ENCODE measurements at places on chromosomes 2 and 18.

- DNase-seq, result no peak
Observed at GRCh38 chr2:219369447-219369861, 18.3 kb downstream of the DNPEP start.

- no peak for DNase-seq
Observed at GRCh38 chr2:219477815-219478214, 20.9 kb upstream of the GMPPA start.

- DNase-seq, result no peak
Observed at GRCh38 chr2:160943414-160943813, 216.8 kb upstream of the TANK start.

- no peak for DNase-seq
Observed at GRCh38 chr2:42810971-42811811, 18.8 kb upstream of the HAAO start.

DNA sequence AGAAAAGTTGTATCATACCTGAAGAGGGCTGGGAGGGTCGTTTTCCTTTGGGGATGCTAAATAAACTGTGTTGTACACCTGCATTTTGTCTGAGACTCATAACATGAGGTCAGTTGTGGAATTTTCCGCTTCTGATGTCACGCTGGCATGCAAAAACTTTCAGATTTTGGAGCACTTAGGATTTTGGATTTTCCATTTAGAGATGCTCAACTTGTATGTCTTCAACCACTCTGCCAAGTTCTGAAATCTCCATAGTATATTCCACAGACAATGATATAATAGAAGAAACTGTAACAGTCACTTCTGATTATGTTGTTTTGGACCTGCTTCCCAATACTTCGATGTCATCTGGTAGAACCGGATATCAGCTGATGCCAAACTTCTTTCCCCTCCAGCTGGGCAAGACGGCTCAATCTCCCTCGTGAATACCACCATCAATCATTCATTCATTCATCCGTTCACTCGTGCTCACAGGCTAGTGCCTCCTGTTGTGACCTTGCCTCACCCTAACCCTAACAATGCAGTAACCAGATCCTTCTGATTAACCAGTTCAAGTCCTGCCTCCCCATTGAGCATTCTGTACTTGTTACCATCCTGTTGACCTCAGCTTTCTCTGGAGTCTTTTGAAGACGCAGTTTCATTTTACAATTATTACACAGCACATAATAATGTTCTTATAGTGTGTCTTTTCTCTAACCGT lies 5.3 kb upstream of the PLEKHH2 start:
- DNase-seq, result no peak

GRCh38 chr2:191479680-191480023 lies 198.3 kb upstream of the NABP1 start:
- no peak for DNase-seq

Measured in esophagus squamous epithelium (tissue), 5 donors.